ENCODE measurements at places on chromosomes 13 and 19.

GRCh38 chr13:44302940-44303575, 70.6 kb upstream of the SERP2 start:
- no peak for DNase-seq

- DNase-seq, result no peak
These were observed 88.7 kb downstream of the SLC10A2 start for GRCh38 chr13:102977471-102977870.

- DNase-seq, result no peak
These were observed 24.1 kb downstream of the BLOC1S3 start for GRCh38 chr19:45202637-45203036.

DNA sequence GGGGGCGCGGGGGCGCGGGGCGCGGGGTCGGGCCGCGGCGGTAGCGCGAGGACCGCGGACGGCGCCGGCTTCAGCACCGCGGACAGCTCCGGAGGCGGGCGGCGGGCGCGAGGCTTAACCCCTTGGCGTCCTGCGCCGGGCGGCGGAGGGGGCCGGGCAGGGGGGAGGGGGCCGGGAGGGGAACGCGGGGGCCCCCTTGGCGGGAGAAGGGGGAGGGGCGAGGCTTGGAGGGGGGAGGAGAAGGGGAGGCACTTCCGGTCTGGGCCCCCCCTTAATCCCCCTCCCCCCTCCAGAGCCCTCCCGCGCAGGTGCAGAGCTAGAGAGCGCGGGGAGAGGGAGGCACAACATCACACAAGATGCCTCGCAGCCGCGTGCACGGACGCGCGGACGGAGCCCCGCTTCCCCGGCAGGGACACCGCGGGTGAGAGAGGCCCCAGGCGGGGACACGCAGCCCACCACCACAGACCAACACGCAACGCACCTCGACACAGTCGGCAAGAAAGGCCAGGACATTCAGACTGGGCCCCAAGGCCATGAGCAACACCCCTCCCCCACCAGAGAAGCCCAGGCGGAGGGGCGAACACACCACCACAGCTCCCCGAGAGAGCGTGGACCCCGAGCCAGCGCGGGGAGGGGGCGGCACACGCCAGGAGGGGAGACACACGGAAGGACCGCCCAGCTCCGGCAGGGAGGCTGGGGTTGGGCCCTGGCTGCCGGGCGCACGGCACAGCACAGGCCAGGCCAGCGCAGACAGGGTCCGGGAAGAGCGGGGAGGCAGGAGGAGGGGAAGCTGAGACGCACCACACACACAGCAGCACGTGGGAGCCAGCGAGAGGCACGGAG, 24.1 kb downstream of the SHANK1 start:
- DNase-seq, result no peak

DNA sequence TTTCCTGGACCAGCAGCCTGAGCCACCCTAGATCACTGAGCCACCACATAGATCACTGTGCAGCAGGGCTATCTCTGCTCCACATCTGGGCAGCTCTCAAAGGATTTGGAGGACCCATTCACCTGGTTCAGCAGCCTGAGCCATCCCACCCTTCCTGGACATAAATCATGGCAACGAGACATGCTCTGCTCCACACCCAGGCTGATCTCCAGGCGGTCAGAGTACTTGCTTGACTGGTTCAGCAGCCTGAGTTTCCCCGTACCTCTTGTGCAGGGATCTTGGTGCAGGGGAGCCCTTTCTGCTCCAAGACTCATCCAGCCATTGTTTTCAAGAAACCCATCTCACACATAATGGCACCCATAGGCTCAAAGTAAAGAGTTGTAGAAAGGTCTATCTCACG, 195.3 kb downstream of the LIG4 start:
- no peak for DNase-seq

- no peak for DNase-seq
These were observed 41.1 kb downstream of the COL4A1 start for GRCh38 chr13:110265682-110266430.

- DNase-seq, result peak; percentile 83
These were observed 20.2 kb upstream of the ERVV-1 start for GRCh38 chr19:52993342-52994178.

DNA sequence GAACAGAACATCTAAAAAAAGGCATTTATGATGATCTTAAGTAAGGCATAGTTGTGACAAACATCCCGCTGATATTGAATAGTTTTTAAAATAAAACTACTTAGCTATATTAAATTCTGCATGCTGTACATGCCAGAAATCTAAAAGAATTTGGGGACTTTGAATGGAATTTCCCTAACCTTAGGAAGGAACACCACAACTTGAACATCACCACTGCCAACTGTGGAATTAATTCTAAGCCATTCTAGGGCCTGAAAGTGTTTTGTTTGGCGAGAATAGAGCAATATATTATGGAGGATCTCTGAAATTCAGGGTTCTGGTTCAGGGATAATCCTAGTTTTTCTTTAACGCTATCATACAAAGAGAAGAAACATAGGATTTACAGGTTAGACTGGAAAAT, 17.8 kb upstream of the LATS2 start:
- no peak for DNase-seq

GRCh38 chr19:39873385-39873784, 27.2 kb upstream of the FBL start:
- no peak for DNase-seq

GRCh38 chr13:43650882-43651281, 135.9 kb downstream of the ENOX1 start:
- DNase-seq, result no peak

DNA sequence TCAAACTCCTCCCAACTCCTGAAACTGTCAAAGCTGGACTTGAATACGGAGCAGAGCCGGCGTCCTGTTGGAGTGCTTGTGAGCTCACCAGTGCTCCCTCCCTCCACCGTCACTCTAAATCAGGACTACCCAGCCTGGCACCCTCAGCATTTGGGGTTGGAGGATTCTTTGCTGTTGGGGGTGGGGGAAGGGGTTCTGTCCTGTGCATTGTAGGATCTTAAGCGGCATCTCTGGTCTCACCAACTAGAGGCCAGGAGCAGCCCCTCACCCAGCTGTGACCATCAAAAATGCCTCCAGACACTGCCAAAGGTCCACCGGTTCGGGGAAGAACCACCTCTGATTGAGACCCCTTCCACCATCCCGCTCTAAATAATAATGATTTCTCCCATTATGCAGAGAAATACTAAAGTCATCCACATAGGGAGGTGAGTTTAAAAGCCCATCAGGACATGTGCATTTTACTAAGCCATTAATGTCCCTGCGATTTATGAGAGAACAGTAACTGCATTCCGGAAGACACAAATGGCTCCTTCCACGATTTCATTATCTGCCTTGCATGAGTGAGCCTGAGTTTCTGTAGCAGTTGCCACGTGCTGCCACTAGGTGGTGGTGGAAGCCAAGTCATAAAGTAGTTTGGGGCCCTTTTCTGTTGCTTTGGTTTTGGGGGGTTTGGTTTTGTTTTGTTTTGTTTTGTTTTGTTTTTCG, 16.1 kb upstream of the USP29 start:
- DNase-seq, result peak; percentile 53

GRCh38 chr13:19567820-19568534, 6.6 kb upstream of the TPTE2 start:
- no peak for DNase-seq

DNA sequence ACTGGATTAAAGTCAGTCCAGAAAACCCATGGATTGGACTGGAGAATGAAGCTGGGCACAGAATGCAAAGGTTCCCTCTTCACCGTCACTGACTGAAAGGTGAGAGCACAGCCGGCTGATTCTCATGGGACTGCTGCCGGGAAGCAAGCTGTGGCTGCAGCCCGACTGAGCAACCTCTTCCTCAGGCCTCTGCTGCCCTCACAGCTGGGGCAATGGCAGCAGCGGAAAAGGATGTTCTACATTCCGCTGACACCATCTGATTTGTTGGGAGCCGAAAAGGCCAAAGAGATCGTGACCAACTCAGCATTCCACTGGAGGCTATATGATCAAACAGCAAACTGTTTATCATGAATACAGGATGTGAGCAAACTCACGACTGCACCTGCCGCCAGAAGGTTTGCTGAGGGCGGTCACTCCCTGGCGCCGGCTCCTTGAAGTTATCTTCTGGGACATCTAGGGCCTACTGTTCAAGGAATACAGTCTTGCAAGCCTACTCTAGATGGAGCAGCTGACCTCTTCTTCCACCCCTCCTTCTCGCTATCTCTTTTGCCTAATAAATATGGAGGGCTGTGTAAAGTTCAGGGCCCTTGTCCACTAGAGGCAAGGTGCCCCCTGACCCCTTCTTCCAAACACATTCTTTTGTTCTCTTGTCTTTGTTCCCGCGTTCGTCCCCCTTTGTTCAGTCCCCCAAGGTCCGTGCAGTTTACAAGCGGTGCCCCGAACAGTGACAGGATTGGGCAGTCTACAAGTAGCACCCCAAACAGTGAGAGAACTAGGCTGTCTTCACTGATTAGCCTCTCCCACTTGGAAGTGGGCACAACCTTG, 19.6 kb upstream of the SIGLEC6 start:
- no peak for DNase-seq

DNA sequence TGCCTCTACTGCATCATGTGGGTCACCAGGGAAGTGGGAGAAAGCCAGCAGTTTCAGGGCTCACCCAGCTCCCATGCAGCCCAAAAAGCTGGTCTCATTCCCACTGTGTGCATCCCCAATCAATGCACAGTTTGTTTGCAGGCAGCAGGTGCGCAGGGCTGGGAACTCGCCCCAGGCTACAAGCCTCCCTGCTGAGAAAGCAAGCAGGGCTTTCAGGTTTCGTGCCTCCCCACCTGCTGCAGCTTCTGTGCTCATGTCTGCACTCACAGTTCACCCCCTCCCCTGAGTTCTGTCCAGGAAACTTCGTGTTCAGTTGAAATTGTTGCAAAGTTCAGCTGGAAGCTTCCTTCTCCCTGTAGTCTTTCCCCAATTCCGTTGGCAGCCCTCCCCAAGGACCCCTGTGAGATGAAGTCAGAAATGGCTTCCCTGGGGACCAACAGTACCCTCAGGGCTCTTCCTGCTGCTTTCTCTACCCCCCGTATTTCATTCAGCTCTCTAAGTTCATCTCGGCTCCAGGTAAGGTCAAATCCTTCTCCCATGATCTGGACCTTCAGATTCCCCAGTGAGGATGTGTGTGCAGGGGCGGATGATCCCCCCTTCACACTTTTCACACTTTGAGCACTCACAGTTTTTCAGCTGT, 10.3 kb upstream of the KLK3 start:
- no peak for DNase-seq

- no peak for DNase-seq
These were observed 52.1 kb downstream of the ARHGEF18 start for GRCh38 chr19:7400815-7401214.

DNA sequence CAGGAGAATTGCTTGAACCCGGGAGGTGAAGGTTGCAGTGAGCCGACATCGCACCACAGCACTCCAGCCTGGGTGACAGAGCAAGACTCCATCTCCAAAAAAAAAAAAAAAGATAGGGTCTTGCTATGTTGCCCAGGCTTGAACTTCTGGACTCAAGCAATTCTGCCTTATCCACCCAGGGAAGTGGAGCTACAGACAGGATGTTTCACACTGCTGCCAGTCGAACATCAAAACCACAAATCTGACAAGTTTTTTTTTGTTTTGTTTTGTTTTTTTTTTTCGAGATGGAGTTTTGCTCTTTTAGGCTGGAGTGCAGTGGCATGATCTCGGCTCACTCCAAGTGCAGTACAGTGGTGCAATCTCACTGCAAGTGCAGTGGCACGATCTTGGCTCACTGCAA, 10.8 kb downstream of the XPO4 start:
- no peak for DNase-seq

DNA sequence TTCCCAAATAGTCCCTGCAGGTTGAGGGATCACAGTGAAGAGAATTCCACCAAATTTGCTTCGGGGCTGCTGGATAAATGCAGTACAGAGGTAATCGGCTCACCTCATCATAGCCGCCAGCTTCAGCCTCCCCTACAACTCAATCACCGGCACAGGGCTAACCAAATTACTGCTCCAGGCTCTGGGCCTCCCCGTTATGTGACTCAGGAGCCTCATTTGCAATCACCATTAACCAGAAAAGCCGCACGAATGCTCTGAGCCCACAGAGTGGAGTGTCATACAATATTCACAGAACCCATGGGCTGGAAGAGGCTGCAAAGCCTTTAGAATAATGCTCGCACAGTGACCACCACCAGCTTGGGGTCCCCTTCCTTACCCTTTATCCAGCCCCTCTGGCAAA, 4.9 kb downstream of the SIAH3 start:
- DNase-seq, result no peak

DNA sequence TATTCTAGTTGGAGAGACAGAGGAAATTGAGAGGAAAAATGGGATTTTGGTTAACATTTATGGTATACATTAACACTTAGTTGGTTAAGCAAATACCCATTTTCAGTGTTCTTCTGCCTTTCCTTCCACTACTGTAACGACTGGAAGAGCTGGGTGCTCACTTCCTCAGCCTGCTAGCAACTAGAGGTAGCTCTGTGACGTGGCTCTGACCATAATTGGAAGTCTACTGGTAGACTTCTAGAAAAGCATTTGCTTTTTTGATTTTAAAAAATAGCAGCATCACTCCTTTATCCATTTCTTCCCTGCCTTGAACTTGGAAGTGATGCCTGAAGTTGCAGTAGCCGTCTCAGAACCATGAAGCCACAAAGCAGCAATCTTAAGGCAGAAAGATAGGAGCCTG, 15.9 kb downstream of the NHLRC3 start:
- DNase-seq, result no peak

DNA sequence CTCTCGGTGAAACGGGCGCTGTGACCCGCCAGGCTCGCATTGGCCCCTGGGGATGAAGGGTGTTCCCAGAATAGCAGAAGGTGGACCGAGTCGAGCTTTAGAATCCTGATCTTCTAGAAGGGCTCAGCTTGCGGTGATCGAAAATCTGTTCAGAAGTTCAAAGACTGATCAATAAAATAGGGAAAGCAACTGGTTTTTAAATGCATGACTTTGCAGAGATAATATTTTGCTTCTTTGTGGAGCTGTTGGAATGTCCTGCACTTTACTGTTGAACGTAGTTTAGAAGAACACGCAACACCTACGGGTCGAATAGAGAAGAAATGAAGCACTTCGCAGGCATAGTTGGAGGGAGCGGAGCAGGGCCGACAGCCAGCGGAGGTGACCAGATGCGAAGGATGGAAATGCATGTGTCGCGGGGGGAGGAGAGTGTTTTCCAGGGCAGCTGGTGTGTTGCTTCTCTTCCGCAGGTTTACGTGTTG, 766 bp downstream of the CEBPG start:
- DNase-seq, result peak; percentile 56

- DNase-seq, result no peak
These were observed 89.8 kb downstream of the EDNRB start for GRCh38 chr13:77828799-77829198.

- no peak for DNase-seq
These were observed 318.9 kb upstream of the HTR2A start for GRCh38 chr13:47215736-47216135.

- DNase-seq, result no peak
These were observed 60.0 kb upstream of the SPRY2 start for GRCh38 chr13:80400865-80401426.

- no peak for DNase-seq
These were observed 12.1 kb downstream of the LMTK3 start for GRCh38 chr19:48499316-48500090.

GRCh38 chr19:20661150-20661819, at the start of gene ZNF626:
Gene ZNF626 (minus strand): TSS chr19:20661571. CDS start chr19:20661446, 125 bp downstream.
- DNase-seq, result peak; percentile 85

GRCh38 chr19:2820112-2820702, 539 bp downstream of the ZNF554 start:
- peak; percentile 42 for DNase-seq

GRCh38 chr13:43424412-43424811, 362.4 kb downstream of the ENOX1 start:
- DNase-seq, result no peak

GRCh38 chr13:25879466-25879865, 172.3 kb downstream of the SHISA2 start:
- no peak for DNase-seq

- DNase-seq, result no peak
These were observed 19.3 kb upstream of the F2RL3 start for GRCh38 chr19:16869331-16869972.
